Activated CD4-positive, alpha-beta T cell treated with anti-CD3 and anti-CD28 coated beads, Interleukin-2, amount 50 U/mL, for 16 hours (primary cell): ENCODE measurements at places on chromosomes 7 and 10.

- DNase-seq, result no peak
Observed at GRCh38 chr7:75985518-75986146, 8.8 kb downstream of the TMEM120A start.

GRCh38 chr7:49873420-49873819 is 100.0 kb downstream of the VWC2 start:
- no peak for DNase-seq

DNA sequence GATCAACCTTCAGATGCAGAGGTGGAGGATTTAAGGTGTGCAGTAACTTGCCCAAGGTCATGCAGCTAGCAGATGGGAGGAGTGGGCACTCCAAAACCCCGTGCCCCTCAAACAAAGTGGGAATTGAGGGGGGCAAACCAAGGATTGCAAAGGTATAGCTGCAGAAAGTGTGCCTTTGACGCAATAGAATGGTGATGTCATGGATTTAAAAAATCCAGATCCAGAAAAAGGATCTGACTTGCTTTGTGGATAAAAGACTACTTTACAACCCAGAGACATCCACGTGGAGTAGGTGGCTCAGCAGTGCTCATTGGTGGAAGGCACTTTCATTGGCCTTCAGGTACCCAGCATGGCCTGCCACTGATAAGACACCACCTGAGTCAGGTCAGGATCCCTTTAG is 15.7 kb upstream of the ADRB1 start:
- no peak for DNase-seq

DNA sequence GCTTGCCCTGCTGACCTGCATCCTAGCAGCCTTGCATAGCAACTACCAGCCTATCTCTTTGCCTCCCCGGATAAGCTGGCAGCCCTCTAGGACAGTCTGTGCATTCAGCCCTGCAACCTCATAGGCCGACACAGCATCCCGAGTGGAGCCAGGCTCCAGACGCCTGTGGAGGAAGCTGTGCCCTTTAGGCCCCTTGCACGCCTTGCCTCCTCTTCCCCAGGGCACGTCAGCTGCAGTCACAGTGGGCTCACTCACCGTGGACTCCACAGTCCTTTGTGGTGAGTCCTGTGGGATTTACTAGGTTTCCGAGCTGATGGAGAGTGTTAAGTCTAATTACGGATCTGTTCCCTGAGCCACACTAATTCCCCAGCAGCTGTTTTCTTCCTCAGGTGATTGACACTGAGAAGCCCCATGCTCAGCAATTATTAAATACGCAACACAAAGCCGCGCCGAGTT is 540.0 kb downstream of the TCERG1L start:
- DNase-seq, result no peak

DNA sequence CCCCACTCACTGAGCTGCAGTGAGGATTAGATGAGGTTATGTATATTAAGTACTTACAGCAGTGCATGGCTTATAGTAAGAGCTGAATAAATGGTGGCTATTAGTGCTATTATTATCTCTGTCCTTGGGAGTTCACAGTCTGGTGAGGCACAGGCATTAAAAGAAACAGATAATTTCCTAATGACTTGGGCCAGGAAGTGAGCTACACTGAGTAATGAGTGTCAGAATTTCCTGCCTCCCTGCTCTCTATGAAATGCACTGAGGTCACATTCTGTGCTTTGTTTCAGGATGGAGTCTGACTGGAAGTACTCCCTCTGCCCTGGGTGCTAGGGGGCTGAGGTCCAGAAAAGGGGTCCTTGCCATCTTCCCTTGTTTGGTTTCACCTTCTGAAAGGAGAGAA is 48.7 kb upstream of the LOXL4 start:
- DNase-seq, result no peak

DNA sequence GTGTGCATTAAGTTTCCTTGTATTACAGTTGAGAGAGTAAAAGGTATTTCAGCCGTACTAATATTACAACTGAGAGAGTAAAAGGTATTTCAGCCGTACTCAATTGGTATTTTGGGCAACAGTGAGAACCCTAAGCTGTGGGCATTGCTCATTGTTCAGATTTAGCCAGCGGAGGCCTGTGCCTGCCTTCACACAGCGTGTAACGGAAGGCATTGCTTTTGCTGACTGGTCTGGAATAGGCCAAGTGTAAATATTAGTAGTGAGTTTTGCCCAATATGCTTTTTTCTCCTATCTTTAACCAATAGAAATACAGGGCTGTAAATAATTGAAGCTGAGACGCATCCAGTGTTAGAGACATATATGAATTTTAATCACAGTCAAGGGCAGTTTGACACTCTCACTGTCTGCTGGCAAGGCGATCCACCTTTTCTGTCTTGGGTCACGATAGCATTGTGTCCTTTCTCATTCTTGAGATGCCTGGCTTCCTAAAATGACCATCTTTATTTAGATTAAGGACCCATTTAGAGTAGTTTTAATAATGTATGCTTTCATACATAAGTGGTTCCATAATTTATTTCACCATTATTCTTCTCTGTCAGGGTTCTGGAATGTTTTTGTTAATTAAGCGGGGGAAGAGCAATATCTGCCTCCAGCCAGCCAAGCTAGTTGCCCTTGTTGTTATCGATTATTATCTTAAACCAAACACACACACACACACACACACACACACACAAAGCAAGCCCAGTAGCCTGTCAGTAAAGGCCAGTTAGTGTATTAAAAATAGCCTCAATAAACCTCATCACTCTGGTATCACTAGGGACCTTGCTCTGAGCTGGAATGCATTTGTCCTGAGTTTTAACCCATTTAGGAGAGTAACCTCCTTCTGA is 130.7 kb downstream of the CELF2 start:
- no peak for DNase-seq

DNA sequence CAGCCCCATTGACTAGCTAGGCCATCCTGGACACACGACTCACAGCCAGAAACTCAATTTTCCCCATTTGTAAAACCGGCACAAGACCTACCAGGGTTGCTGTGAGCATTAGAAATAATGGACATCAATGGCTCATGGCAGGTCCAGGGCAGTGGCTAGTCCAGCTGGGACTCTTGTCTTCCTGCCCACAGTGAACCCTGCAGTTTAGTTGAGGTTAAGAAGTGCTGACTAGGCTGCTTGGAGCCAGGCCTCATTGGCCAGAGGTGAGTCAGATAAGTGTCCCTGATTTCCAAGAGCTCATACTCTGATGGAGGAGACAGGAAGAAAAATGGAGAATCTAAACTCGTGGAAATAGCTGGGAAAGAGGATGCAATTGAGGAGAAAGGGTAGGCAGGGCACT is 123.4 kb upstream of the ZNF92 start:
- DNase-seq, result no peak

GRCh38 chr10:121260377-121260776 is 337.9 kb downstream of the FGFR2 start:
- DNase-seq, result peak; percentile 3

DNA sequence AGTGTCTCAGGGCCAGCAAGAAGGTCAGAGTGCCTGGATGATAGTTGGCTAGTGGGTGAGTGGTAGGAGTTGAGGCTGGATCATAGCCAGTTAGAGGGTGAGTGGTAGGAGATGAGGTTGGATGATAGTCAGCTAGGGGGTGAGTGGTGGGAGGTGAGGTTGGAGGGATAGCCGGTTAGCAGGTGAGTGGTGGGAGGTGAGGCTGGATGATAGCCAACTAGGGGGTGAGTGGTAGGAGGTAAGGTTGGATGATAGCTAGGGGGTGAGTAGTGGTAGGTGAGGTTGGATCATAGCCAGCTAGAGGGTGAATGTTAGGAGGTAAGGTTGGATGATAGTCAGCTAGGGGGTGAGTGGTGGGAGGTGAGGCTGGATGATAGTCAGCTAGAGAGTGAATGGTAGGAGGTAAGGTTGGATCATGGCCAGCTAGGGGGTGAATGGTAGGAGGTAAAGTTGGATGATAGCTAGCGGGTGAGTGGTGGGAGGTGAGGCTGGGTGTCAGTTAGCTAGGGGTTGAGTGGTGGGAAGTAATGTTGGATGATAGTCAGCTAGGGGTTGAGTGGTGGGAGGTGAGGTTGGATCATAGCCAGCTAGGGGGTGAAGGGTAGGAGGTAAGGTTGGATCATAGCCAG is 226.6 kb downstream of the SDK1 start:
- DNase-seq, result no peak

DNA sequence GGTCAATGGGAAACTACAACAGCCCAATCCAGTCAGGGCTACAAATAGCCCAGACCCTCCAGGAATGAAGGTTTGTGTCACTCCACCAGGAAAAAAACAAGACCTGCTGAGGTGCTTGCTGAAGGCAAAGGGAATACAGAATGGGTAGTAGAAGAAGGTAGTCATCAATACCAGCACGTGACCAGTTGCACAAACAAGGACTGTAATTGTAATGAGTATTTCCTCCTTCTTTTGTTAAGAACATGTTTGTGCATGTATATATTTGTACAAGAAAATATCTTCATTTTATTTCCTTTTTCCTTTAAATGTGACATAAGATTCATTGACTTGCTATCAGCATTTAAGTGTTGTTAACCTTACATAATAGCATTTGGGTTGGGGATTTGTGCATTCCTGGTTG is 229.3 kb downstream of the IMMP2L start:
- no peak for DNase-seq

- peak; percentile 60 for DNase-seq
Observed at GRCh38 chr10:23067939-23068775, 27.2 kb upstream of the MSRB2 start.

GRCh38 chr10:69090685-69091084 is 2.8 kb downstream of the SRGN start:
- no peak for DNase-seq
